ENCODE measurements at places on chromosomes 2 and 18. TPM values are rescaled to one million over a fixed set of nuclear protein-coding genes. Genes with fewer than 3 reads are reported as not detected.

DNA sequence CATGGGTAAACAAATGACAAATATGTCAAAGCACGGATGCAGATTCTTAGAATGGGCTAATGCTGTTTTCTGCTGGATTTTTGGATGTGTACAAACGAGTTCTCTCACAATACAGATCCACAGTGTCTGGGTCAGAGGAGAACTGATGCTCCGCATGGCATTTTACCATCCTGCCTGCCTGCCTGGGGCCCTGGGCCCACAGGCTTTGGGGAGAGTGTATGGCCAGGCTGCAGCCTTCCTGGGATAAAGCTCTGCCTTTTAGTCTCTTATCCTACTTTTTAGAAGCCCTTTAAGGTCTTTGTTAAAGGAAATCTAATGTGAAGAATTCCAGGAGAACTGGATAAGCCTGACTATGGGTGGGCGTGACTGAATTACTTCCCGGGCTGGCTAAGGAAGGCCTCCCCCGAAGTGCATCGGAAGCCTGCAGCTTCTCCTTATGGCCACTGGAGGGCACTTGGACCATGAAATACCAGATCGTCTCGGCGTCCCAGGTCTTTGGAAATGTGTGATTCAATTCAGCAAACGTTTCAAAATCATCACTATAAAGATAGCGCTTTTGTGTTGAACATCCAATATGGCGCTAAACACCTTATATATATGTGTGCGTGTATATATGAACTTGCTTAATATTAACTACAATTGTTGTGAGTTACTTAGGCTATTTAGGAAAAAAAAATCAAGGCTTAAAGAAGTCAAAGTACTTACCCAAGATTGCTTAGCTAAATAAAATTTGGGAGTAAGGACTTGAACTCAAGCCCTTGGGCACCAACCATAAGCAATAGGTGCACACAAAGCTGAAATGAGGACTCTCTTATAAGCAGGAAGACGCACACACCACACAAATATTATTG, 15.2 kb upstream of the DNPEP start:
- no peak for DNase-seq

- DNase-seq = no peak
These were observed 29.7 kb downstream of the NAB1 start for GRCh38 chr2:190678444-190679162.

APOB gene
- not detected for total RNA-seq

DNA sequence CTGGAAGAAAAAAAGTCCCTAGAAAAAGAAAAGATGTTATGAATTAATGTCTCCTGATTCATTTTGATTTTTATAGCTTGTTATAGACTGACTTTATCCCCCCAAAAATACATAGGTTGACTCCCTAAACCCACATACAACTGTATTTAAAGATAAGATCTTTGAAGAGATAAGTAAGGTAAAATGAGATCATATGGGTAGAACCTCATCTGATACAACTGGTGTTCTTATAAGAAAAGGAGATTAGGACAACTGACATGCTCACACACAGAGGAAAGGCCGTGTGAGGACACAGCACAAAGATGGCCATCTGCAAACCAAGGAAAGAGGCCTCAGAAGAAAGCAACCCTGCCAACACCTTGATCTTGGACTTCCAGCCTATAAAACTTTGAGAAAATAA, 117.5 kb downstream of the CD226 start:
- no peak for DNase-seq

DNA sequence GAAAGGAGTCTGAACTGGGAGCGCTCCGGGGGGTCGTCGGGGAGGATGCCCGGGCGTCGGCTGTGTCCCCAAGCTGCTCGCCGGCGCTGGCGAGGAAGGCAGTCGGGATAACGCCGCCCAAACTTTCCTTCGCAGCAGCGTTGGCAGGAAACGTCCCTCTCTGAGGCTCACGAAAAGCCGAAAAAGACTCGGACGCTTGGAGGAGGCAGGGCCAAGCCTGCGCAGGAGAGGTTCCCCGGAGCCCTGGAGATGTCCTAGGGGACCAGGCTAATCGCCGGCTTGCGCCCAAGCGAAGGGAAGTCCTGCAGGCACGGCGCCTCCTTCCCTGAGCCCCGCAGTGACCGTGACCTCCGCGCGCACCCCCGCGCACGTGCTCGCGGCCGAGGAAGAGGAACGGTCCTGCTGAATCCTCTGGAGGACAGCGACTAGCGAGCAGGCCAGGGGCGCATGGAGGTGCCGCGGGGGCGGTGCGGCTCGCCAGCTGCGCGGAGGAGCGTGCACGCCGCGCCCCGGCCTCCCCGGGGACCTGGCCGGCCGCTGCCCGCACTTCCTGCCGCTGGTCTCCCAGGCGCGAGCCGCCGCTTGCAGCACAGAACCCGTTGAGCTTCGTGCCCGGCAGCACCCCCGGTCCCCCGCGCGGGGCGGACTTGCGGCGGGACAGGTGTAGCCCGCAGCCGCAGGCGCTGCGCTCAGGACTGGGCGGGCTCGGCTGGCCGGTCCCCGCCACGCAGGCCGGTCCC, at the start of gene SH3RF3:
Gene SH3RF3, plus strand, starts transcription at position 590 of the 740 bp plus-strand sequence.
- no peak for DNase-seq

ZAP70 gene
- total RNA-seq = 2.2 TPM

DNA sequence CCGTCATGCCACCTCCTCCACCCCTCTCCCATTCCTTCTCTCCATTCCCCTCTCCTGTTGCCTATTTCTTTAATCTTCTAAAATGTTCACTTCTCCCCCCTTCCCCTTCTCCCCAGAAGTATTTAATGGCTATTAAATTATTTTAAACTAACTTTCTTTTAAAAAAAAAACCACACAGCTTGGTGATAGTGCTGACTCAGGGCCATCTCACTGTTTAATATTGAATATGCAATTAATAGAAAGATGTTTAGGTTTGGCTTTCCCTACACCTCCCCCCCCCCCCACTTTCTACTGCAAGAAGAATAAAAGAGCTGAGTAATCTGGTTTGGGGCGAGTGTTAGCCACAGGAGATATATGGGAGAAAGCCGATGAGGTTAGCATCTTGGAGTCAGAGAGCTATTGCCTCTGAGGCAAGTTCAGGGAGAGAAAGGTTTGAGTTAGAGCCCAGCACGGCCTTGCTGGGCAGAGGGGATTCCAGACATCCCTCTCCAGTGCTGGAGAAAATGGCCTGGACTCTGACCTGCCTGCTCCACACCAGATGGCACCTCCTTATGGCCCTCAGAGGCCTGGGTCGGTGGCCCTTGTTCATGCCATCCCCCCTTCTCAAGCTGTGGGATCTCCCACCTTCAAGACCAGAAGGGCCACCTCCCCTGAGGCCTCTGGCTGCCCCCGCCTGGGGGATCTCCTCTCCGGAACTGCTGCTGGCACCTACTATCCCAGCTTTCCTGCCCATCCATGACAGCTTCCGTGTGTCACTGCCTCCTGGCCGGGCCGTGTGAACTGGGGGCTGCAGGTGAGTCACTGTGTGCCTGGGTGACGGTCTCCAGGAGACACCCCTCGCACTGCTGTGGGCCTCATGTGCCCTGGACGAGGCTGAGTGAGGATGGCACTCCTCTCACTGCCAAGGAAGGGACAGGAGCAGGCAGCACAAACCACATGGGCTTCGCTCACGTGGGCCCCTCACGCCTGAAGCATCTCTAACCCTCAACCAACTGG, 246.9 kb downstream of the CELF4 start:
- no peak for DNase-seq

- no peak for DNase-seq
These were observed 159.3 kb downstream of the CYRIA start for GRCh38 chr2:16506366-16506765.
